ENCODE measurements at places on chromosomes 12 and 14.

GRCh38 chr12:124434354-124434753 is 133.1 kb downstream of the NCOR2 start:
- no peak for DNase-seq

DNA sequence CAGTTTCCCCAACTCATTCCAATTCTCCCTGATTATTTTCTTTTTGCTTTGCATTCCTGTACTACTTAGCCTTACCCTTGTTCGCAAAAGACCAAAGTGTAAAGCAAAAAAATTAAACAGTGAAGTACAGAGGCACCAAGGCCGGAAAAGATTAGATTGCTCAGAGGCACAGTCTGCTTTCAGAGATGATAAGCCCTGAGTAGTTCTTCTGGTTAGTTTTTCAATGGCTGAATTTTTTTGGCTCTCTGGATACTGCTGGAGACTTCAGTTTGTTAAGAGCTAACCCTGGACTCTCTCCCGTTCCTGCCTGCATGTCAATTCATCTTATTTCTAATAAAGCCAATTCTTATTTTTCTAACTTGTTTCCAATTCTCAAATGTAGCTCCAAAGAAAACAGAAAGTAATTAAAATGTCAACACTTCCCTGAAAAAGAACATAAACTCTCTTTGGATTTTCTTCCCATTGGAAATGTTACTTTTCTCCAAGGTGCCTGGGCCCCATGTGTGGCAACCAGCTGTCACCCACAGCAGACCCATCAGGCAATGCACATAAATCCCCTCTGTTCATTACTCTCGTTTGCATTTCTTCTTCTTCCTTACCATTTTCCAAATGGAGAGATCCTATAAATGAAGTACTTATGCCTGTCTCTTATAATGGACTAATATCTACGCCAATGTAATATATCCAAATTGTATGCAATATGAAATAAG is 142.8 kb downstream of the BTG1 start:
- DNase-seq: no peak

- no peak for DNase-seq
These were observed 311.4 kb downstream of the RGS6 start for GRCh38 chr14:72243309-72244293.

DNA sequence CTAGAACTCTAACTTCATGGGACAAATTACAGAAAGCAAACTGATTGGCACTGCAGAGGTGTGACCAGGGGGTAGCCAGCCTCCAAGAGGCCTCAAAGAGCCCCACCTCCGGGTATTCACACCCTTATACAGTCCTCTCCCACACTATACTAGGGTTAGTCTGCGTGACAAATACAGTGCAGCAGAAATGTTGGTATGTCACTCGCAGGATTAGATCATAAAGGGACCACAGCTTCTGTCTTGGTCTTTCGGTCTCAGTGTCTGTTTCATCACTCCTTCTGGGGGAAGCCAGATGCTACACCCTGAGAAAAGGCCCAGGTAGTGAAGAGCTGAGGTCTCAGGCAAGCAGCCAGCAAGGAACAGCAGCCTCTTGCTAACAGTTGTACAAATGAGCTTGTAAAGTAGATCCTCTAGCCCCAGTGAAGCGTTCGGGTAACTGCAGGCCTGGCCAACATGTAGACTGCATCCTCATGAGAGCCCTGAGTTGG is 68.9 kb upstream of the SAV1 start:
- peak; percentile 70 for DNase-seq

DNA sequence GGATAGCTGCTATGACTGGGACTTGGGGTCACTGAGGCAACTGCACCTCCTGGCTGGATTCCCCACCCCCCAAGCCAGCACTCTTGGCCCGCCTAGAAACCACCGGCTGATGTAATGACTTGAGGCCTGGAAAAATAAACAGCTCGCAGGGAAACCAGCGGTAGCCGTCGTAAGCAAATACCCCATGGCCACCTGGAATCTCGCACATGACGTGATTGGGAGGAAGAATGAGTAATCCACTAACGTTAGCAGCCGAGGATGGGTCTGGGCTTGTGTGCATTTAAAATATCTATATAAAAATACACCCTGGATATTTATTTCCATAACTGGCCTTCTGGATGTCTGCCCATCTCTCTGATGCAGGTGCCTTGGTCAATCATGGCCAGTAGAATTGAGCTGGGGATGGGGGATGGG is 120.1 kb downstream of the SMOC1 start:
- DNase-seq: no peak

- DNase-seq: no peak
These were observed 4.9 kb downstream of the GPRC5A start for GRCh38 chr12:12896260-12896659.
